ENCODE measurements at places on chromosomes 5 and 9. TPM values are rescaled to one million over a fixed set of nuclear protein-coding genes. Genes with fewer than 3 reads are reported as not detected.

- DNase-seq, result no peak
Measured at GRCh38 chr9:134146774-134147493, 11.1 kb downstream of the WDR5 start.

GRCh38 chr5:12320331-12320730 lies 416.1 kb upstream of the CTNND2 start:
- DNase-seq, result no peak

The PRELID1 gene
- total RNA-seq, result 152 TPM

GRCh38 chr9:89036383-89036782 lies 45.1 kb downstream of the S1PR3 start:
- no peak for DNase-seq

- DNase-seq, result no peak
Measured at GRCh38 chr5:74063346-74063745, 437.4 kb downstream of the ARHGEF28 start.

- no peak for DNase-seq
Measured at GRCh38 chr9:87973730-87974292, 522 bp downstream of the CDK20 start.

DNA sequence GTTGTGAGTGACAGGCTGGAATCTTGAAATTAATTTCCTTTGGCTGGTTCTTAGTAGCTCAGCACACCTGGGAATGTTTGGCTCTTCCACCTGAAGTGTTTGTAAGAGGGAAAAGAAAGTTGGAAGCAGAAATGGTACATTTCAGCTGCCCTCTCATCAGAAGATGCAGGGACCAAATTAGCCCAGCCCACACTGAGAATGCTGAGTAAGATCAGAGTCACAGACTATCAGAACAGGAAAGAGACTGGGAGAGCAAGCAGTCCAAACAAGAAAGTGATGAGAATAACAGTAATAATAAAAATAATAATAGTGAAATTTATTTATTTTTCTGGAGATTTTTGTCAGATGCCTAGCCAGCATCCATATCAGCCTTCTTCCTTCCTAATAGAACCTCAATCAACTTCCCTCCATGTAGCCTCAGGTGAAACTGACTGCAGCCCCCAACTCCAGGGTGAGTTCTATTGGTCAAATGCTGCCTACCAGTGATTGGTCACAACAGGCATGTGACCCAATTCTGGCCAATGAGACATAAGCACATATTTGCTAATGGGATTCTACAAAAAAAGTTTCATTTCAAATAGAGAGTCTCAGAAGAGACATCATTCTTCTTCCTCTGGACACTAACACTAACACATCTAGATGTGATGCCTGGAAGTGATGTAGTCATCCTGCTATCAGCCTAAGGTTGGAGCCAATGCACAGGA lies 31.2 kb upstream of the ADRA1B start:
- no peak for DNase-seq

- DNase-seq, result no peak
Measured at GRCh38 chr5:135329913-135330797, 68.9 kb downstream of the MACROH2A1 start.

DNA sequence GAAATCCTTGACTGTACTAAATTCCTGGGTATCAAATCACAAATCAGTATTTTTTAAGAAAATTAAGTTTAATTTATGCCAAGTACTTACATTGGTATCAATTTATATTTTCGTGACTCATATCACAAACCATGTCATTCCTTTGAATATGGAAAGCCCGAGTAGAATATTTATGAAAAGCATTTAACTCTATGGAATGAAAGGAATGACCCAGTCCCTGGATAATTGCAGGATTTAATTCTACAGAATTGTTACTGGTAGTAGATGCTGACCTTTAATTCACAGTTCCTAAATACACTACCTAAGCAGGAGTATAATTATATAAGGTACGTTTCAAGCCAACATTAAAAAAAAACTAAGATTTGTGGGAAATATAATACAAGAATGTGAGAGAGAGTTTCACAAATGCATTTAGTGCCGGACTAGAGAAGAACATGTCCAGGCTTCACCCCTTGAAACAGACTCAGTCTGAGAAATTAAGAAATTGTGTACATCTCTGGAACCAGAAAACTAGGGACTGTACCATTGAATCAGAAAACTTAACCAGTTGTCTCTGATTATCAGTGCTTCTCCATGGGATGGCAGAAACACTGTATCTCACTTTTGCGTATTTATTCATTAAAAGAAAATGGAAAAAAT lies 28.5 kb upstream of the PLPPR1 start:
- no peak for DNase-seq

The ARID3C gene
- total RNA-seq, result 0.69 TPM

The TAF11L5 gene
- total RNA-seq, result not detected

The SCGB3A2 gene
- total RNA-seq, result not detected

GRCh38 chr5:171667341-171668096 lies 118.1 kb upstream of the SMIM23 start:
- no peak for DNase-seq

DNA sequence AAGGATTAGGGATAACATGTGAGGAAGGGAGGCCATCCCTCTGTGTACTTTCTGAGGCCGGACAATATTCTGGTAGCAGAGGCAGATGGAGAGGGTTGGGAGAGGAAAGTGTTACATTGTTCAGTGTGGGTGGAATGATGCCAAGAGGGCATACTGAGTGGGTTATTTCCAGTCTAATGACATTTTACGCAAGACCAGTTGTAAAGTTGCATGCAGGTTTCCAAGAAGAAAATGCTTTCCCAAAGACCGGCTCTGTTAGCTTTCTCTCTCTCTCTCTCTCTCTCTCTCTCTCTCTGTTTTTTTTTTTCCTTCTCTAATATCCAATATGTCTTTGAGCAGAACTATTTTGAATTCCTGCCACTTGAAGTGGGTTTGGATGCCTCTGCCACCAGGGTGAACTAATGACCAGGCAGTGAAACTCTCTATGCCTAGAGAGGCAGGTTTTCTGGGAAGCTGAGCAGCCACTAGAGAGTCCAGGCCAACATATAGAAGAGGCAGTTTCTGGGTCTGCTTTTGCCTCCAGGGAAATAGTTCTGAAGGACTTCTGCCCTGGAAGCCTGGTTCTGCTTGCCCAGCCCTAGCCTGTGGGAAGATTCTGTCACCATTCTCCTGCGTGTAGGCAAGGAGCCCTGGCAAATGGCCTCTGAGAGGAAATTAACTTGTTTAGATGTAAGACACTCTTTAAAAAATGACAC lies 24.4 kb upstream of the ZNF366 start:
- DNase-seq, result no peak

Data from activated CD4-positive, alpha-beta T cell treated with anti-CD3 and anti-CD28 coated beads, Interleukin-2, amount 10 ng/mL, durations not matched to agents 7 days and 5 days (primary cell).